Forelimb muscle (tissue), 1 donor: ENCODE measurements at places on chromosomes 6 and 20. TPM values are rescaled to one million over a fixed set of nuclear protein-coding genes. Genes with fewer than 3 reads are reported as not detected.

The TRMT11 gene
- polyA plus RNA-seq, result 16.4 TPM

The SRMS gene
- polyA plus RNA-seq, result not detected

The LAMA4 gene
- 135 TPM for polyA plus RNA-seq

The ACTL10 gene
- polyA plus RNA-seq, result 0.33 TPM

The RFX6 gene
- polyA plus RNA-seq, result not detected

The CDH22 gene
- 0.18 TPM for polyA plus RNA-seq

DNA sequence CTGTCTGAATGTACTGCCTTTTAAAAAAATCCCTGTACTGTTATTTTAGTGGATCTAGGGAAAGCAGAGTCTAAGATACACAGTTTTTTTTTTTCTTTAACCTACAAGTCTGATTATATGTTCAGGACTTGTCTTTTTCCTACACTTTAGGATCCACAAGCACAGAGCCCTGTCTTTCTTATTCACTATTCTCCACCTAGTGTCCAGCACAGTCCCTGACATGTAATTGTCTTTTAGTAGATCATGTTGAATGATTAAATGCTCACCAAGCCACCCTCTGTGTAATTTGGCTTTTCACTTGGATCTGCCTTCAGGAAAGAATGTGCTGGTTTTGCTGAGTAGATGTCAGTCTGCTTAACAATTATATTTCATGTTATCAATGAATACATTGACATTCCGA is 35.8 kb upstream of the YWHAB start:
- DNase-seq, result no peak

DNA sequence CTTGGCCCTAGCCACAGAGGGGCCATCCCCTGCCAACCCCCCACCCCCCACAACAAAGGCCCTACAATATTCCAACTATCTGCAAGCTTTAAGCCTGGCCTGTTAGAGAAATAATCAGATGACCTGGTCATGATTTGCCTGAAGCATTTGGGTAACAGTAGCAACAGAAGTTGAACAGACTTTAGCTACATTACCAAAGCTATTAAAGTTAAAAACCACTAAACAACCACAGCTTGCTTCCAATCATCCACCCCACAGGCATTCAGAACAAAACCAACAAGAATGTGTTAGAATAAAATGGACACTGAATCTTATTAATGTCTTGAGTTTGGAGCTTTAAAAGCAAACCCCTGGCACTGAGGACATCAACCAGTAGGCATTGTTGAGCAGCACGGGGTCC is 250.9 kb downstream of the LRFN2 start:
- DNase-seq, result no peak

The PLCB4 gene
- polyA plus RNA-seq, result 4.7 TPM

DNA sequence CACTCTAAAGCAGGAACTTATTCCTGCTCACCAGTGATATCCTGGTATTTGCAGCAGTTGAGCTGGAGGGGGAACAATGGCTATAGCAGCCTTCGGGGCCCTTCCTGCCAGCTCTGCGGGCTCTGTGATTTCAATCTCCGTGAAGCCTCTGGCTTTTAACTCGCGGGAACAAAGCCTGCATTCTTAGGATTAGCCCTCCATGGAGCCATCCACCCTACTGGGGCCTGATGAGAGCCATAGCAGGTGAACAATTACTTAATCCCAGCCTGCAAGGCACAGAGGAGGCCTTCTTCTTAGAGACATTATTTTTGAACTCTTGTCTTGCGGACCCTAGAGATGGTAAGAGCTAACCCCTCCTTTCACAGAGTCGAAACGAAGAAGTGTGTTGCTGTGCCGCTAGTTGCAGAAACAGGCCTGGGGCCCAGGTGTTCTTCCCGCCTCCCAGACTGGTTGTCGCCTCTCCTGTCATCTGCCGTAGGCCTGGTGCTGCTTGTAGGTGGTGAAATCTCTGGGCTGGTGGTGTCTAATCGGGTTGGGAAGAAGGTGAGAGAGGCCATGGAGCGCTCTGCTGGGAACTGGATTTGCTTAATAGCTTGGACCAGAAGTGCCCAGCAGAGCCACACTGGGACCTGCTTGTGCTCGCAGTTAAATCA is 9.7 kb downstream of the GHRH start:
- DNase-seq, result no peak

GRCh38 chr6:158497620-158498019 is 62.3 kb upstream of the TMEM181 start:
- no peak for DNase-seq

DNA sequence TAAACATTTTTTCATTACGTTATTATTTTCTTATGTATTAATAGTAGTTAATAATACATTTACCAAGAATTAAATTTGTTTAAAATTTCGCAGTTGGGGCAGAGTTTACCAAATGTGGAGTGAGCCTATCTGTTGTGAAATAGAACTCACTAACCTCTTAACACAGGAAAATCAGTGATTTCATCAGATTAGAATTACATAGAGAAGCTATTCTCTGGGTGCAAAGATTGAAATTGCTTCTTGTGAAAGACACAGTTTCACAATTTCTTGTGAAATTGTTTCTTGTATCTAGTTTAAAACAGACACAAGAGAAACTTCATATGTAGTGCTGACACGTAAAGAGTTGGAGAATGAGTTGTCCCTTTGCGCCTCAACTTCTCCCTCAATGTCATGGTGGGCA is 69.4 kb upstream of the PRL start:
- no peak for DNase-seq

DNA sequence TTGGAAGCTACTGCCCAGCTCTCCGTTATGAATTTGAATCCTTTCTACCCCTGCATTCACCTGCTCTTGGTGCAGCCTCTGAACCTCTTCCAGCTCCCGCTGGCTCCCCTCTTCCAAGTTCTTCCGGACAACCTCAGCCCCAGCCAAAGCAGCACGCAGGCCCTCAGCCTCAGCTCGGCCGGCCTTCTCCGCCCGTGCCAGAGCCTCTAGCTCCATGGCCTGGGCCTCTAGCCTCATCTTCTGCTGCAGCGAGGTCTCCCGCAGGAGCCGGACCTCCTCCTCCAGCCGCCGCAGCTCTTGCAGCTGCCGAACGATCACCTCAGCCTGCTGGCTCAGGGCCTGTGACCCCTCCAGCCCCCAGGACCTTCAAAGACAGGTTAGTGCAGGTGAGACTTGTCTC is 3.2 kb downstream of the CCHCR1 start:
- no peak for DNase-seq

The ZNF311 gene
- polyA plus RNA-seq, result 1.6 TPM

The TMC2 gene
- polyA plus RNA-seq, result 0.10 TPM

The PLA2G7 gene
- polyA plus RNA-seq, result 0.35 TPM

GRCh38 chr6:94217836-94218235 is 798.5 kb upstream of the EPHA7 start:
- DNase-seq, result no peak
